ENCODE measurements at places on chromosomes 12 and 14.

DNA sequence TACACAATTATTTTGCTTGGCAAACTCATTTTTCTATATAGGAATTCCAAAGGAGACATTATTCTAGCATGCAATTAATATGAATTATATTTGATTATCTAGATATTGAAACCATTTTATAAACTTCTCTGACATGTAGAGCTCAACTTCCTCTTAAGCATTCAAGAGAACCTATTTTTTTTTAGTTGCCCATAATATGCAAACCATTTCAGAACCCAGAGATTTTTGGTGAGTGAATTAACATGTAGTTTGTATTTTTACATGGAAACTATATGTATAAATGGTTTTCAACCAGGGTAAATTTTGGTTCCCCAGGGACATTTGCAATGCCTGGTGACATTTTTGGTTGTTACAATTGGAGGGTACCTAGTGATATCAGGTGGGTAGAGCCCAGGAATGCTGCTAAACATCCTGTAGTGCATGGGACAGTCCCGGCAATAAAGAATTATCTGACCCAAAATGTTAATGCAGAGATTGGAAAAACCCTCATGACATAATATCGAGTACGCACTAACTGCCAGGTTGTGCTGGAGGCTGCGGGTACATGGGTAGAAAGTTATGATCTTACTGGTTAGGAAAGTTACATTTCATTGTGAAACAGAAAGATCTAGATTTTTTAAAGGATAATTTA lies 338.9 kb upstream of the GARIN2 start:
- no peak for DNase-seq

DNA sequence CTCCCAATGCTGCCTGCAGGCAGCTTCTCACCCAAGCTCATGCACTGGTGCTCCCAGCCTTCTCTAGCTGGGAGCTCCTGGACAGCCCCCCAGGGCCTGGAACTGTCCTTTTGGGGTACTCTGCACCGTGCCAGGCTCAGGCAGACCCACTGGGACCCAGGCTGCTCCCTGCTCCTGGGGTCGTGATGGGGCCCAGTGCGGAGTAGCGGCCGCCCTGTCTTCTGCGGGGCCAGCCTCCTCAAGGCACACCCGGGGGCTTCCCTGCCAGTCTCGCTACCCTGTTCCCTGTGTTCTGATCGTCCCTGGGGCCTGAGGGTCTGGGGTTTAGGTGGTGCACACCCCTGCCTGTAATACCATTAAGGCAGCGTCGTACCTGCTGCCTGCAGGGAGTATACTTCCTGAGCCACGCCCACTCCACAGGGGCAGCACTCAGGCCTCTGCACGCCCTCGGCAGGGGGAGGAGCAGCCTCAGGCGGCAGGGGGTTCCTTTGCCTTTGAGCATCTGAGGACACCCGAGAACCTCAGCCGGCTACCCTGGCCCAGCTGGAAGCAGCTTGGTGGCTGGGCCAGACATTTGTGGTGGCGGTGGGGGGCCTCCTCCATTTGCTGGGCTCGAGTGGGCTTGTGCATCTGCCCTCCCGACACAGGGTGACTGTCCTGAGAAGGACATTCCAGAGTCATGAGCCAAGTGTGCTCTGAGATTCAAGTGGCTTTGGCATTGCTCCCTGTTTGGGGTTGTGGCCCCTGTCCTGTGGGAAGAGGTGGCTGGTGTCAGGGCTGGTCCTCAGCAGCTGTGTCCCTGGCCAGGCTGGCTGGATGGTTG lies 9.2 kb upstream of the CRIP2 start:
- no peak for DNase-seq

DNA sequence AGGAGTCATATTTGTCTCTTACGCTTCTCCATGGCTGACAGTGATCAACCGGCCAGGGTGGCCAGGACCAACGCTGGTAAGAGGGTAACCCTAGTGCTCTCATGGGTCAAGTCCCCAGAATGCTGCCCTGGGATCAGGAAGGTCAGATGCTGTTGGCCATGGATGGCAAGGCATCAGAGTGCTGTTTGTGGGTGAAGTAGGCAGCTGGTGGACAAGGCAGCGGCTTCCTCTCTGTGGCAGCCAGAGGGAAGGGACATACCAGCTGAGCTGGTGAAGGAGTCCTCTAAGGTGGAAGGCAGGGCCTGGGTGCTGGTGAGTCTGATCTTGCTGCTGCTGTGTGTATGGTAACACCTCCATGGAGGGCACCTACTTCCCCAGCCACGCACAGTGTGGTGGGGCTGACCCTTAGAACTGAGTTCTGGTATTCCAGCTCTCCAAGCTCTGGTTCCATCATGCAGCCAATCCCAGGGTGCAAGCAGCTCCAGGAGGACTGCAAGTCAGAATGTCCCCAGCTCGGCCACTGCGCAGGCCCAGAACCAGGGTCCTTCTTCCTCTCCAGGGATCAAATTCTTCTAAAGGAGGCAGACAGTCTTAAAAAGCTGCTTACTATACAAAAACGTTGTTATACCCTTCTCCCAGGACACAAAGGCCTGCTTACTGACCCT lies 13.4 kb upstream of the SMOC1 start:
- DNase-seq = no peak

DNA sequence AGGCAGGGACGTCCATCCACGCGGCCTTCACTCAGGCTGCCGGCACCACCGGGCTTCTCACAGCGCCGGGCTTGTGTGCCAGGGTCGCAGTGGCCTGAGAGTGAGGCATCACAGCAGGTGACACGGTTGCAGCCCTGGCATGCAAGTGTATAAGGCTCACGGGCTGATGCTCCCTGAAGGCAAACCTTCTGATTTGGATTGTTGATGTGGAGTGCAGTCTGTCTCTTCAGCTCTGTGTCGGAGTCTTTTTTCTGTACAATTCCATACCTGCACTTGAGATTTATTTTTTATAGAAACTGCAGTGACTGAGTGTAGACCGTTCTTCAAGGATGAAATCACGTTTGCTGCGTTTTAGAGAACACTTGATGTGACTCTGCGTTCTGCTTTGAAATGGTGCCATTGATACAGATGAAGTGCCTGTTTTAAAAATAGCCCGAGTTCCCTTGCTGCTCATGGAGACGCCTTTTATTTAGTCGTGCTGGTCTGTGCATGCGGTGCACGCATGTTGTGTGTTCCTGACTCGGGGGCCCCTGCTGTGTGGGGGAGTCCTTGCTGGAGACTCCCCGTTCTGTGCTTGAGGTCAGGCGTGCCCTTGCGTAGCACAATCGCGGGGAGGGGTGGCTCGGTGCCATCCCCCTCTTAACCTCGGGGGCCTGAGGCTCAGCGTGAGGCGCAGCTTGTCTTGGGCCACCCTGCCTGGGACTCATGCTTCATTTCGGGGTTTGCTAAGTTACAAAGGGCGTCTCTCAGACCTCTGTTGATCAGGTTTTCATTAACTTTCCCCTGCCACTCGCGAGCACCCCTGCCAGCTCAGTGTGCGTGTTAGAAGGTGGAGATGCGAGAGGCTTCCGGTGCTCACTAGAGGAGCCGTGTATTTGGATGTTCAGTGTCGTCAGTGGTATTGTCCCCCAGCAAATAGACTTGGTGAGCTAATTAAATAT lies 21.6 kb upstream of the AMN start:
- no peak for DNase-seq

DNA sequence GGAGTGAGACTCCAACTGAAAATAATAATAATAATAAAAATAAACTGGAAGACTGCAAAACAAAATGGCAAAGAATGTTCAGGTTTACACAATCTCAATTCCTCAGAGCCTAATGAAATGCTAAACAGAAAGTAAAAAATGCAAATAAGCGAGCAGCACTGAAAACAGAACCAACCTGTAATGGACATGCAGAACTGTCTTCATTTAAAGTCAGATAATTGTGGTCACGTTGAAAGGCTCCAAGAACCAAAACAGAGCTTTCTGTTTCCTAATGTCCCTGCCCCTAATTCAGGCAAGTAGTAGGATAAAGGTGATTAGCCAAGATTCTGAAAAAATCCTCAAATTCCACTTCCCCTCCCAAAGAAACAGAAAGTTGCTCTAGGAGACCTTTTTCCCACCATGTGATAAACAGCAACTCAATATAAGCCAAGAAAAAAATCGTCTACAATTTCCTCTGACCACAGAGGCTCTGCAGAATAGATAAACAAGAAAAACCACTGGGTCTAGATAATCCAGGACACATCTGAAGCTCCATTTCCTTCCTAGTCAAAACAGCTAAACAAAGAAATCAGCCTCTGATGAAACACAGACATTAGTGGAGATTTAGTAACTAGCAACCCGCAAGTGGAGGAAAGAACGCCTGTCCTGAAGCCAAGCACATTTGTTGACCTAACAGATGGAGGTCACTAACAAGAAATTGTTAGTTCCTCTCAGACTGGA lies 3.0 kb downstream of the MIS18BP1 start:
- DNase-seq = peak; percentile 79

DNA sequence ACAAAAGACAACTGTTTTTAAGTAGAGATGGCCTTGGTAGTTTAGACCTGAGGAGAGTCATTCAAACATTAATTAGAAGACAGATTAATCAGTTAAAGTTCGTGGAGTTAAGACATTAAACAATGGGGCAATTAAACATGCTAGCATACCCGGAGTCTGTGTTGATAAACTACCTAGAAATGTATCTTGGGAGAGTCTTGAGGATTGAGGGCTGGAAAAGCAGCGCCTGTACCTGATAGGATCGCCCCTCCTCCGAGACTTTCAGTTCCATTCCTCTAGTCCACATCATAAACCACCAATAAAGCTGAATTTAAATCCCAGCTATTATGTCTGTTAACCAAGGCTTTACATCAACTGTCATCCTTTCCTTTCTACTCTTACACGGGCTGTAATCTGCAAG lies 1.0 kb upstream of the KRAS start:
- no peak for DNase-seq

DNA sequence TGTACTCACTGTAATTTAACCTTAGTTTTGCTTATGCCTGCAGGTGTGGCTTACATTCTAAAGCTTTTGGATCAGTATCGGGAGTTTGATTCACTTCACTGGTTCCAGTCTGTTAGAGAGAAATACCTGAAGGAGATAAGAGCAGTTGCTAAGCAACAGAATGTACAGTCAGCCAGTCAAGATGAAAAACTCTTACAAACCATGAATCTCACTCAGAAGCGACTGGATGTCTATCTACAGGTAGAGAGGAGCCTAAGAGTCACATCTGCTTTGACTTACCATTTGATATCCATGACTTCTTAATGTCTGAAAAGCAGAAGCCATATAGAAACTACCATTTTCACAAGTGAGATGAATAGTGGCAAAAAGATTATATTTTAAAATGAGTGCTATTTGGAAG lies 56.5 kb downstream of the WASHC4 start:
- DNase-seq = no peak

- no peak for DNase-seq
Observed at GRCh38 chr12:25757037-25757665, 201.3 kb upstream of the RASSF8 start.

DNA sequence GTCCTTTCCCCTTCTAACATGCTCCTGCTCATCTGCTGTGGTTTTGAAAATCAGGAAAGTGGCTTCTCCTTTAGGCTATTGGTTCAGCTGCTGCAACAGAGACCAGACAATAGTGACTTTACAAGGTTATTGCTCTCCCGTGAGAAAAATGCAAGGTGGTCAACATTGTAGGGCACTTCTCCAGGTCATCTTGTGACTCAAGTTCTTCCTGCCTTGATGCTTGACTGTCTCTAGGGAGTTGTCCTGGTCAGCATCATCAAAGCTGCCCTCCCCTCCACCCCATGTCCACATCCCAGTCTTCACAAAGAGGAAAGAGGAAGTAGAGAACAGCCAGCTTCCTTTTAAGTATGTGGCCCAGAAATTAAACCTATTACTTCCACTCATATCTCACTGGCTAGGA lies 3.9 kb upstream of the TMEM63C start:
- peak; percentile 49 for DNase-seq

DNA sequence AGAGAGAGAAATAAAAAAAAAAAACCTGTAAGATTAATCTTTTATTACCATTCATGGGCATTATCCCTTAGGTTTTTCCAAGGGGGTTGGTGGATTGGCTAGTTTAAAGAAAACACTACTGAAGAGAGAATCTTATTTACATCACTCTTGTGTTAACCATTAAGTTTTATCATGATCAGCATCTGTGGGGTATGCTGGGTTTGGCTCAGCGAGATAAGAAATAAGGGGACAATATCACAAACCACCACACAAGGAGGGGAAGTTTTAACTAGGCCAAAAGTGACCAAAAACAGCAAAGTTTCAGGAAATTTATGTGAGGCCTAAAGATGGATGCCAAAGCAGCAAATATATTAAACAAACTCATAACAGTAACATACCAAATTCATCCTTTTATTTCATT lies 548.6 kb downstream of the SLC16A7 start:
- DNase-seq = no peak

- DNase-seq = no peak
Observed at GRCh38 chr14:97642631-97643030, 845.4 kb downstream of the VRK1 start.

- DNase-seq = no peak
Observed at GRCh38 chr14:32313844-32314376, 15.2 kb upstream of the AKAP6 start.
